ENCODE measurements at places on chromosomes 13 and 19.

DNA sequence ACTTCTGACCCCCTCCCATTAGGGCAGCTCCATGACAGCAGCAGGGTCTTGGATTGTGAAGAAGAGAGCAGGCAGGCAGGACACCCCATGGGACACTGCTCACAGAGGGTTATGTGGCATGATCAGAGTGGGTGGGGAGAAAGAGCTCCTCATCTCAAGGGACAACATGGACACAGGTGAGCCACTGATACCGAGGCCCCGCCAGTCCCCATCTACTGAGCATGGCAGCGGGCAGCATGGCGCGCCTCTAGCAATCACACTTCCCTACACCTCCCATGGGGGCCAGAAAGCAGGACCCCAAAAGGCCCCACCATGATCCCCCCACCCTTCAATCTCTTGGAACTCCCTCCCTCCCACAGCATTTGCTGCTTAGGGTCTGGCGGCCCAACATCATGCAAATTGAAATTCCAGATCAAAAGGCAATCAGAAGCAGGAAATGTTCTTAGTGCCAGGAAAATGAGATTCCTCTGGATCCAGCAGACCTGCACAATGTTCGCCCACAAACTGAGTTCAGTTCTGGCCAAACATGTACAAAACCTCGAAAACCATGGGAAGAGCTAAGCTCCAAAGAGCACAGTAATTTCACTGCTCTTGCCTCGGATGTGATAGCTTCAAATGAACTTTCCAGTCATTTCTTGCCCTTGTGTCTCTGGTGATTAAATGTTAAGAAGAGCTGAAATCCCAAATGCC, 14.8 kb downstream of the DOCK9 start:
- no peak for DNase-seq

GRCh38 chr19:575527-576506, 3.4 kb downstream of the BSG start:
- DNase-seq: peak; percentile 41

GRCh38 chr13:32989942-32990341, 26.3 kb upstream of the KL start:
- no peak for DNase-seq

DNA sequence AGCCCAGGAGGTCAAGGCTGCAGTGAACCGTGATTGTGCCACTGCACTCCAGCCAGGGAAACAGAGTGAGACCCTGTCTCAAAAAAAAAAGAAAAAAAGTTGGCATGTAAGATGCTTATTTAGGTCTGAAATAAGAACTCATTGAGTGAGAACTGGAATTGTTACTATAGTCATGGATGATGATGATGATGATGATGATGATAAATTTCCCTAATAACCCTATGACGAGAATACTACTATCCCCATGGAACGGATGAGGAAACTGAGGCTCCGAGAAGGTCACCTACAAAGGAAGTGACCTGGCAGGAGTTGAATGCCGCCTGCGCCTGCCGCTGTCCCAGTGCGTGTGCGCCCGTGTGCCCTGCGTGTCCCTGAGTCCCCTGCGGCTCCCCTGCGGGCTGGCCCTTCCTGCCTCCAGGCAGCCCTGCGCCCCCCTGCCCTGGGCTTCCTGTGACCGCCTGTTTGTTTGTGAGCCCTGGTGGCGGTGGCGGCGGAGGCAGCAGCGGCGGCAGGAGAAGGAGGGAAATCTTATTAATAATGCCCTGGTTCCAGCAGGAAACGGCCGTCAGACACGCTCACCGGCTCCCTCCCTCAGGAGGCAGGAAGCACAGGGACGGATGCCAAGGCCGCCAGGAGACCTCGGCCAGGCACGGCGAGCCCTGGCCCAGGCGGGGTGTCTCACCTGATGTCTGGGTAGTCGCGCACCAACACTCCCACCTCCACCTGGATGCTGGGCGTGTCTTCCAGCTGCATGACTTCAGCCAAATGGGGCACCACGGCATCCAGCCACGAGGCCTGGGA, 29.6 kb downstream of the EXOC3L2 start:
- no peak for DNase-seq

GRCh38 chr19:3556978-3557460, 367 bp downstream of the MFSD12 start:
- no peak for DNase-seq

Data from cerebellum (tissue), 4 donors.